ENCODE measurements at places on chromosomes 13 and 19. TPM values are rescaled to one million over a fixed set of nuclear protein-coding genes. Genes with fewer than 3 reads are reported as not detected.

The TGDS gene
- polyA plus RNA-seq = 9.1 TPM

DNA sequence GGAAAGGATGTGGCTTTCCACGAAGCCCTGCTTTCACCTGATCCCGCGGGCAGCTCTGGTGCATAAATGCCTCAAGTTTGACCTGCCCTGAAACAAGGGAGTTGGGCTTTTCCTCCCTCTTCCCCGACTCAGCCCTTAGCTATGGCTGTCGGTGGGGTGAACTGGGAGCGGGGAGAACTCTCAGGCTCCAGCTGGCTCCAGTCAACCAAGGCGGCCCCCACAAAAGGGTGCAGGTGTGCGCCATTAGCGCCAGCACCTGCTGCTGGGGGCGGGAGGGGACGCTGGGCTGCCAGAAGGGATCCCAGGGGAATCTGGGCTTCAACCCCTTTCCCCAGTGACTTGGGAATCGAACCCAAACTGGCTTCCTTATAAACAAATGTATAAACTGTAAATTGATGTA, 7.1 kb upstream of the DHRS12 start:
- no peak for DNase-seq

The PTGIR gene
- 0.15 TPM for polyA plus RNA-seq

The LYPD3 gene
- 18.4 TPM for polyA plus RNA-seq

The COMP gene
- 0.17 TPM for polyA plus RNA-seq

DNA sequence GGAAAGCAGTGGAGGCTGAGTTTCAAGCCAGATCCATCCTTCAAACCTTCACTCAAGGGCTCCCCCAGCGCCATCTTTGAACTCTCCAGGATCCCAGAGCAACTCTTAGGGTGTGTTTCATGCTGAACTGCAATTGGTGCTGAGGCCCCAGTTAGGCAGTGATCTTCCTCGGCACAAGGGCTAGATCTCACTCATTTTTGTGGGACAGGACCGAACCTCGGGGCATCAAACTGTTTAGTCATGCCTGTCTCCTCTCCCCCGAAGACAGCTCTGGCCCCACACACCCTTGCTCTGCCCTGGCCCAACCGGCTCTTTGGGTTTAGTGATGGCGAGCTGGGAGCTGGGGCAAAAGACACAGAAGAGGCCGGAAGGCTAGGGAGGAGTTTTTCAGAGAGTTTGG, 115.1 kb downstream of the NUFIP1 start:
- DNase-seq = no peak

- no peak for DNase-seq
These were observed 222.4 kb downstream of the OLFM4 start for GRCh38 chr13:53250977-53251376.

The C19orf81 gene
- 22.0 TPM for polyA plus RNA-seq

The WASF3 gene
- polyA plus RNA-seq = 15.4 TPM

The CBY2 gene
- 0.63 TPM for polyA plus RNA-seq
